ENCODE measurements at places on chromosomes 1 and 21.

GRCh38 chr1:63321785-63322113 lies 618 bp upstream of the FOXD3 start:
- no peak for DNase-seq

DNA sequence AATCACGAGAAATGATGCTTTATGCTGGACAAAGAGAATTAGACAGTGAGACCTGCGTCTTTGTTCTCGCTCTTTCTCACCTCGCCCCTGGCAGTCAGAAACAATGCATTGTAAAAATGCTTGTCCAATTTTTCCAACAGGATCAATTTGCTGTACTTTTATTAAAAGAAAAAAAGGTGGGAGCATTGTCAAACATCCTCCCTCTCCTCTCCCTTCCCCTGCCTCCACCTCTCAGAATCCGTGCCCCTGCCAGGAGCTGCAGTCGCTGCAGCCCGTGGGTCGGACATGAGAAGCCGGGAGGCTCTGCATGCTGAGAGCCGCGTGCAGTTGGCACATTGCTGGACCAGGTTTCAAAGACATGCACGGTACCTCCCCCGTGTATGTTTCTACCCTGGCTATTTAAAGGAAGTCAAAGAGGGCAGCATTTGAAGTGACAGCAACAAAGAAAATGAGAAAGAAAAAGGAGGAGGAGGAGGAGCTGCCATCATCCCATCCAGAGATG lies 161.0 kb upstream of the KAZN start:
- DNase-seq, result no peak

DNA sequence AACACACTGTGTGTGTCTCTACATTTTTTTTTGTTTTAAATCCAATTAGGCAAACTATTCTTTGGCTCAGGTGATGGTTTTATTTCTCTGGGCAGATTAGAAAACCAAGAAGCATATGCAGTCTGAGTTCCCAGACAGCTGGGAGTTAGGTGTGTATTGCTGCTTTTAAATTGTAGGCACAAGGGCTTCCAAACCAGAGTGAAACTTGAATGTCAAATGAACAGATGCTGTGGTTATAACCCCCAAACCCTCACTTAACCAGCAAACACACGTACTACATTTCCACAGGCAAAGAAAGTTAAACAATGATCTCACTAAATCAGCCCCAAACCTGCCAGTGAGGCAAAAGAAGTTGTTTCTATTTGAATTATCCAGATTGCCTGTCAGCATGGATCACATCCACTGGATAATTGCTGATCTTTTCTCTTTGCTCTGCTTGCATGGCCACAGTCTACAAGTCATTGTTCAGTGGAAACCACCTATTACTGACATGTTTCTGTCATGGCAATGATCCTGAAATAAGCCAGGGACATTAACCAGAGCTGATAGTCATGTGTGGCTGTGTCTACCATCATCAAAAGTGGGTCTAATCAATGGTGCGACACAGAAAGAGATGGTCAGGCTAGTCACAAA lies 576.5 kb upstream of the PLXNA2 start:
- peak; percentile 1 for DNase-seq

- no peak for DNase-seq
These were observed 42.0 kb downstream of the ELK4 start for GRCh38 chr1:205589618-205590456.

GRCh38 chr1:155607708-155608107 lies 2.3 kb upstream of the MSTO1 start:
- DNase-seq, result no peak

GRCh38 chr1:197862671-197863070 lies 39.8 kb upstream of the C1orf53 start:
- no peak for DNase-seq

DNA sequence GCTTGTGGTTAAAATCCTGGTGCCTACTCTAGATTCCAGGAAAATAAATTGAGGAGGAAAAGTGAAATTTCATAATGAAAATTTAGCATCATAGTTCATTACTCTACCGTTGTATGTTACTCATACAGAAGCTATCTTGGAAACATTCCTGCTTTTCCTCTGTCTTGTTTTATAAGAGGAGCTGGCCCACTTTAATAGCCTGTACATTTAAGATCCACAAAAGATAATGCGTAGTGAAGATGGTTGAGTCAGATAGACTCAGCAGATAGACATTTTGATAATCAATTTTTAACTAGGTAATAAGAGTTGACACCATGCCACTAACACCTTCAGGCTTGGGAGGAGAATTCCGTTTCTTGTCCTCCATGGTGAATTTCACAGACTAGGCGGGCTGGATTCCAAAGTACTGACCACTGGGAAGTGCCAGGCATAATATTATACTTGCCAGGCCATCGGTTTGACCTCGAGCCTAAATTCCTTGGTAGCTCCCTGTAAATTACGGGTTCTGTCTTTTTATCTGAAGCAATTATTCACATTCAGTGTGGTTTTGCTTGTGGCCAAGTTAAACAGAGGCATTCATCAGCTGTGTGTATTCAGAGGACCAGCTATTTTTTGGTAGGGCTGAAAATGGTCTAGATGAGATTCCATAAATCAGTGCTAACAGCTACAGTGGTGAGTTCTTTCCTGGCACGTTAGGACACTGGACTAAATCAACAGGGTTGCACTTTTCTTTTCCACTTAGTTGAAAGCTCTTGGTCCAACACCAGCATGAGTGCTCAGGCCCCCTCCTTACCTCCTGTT lies 111.9 kb upstream of the KAZN start:
- DNase-seq, result no peak

GRCh38 chr1:156065212-156065611 lies 4.3 kb downstream of the RAB25 start:
- DNase-seq, result no peak

DNA sequence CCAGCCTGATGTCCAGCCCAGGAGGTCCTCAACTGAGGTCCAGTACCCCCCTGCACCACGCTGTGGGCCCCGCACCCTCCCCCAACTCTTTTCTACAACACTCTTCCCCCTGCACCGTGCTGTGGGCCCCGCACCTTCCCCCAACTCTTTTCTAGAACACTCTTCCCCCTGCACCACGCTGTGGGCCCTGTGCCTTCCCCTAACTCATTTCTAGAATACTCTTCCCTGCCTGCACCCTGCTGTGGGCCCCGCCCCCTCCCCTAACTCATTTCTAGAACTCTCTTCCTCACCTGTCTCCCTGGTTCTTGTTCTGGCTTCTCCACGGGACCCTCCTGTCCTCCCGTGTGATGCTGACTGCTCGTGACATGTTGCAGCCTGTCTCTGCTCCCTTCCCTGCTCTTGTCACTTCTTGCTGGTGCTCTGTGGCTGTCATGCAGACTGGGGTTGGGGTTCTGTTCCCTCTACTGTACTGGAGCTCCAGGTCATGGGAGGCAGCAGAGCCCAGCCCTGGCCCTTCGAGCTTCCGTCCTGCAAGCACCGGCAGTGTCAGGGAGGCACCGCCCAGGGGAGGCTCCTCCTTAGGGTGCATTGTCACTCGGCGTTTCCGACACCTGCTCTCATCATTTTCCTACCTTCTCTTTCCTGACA lies 160.1 kb upstream of the COL6A1 start:
- no peak for DNase-seq

DNA sequence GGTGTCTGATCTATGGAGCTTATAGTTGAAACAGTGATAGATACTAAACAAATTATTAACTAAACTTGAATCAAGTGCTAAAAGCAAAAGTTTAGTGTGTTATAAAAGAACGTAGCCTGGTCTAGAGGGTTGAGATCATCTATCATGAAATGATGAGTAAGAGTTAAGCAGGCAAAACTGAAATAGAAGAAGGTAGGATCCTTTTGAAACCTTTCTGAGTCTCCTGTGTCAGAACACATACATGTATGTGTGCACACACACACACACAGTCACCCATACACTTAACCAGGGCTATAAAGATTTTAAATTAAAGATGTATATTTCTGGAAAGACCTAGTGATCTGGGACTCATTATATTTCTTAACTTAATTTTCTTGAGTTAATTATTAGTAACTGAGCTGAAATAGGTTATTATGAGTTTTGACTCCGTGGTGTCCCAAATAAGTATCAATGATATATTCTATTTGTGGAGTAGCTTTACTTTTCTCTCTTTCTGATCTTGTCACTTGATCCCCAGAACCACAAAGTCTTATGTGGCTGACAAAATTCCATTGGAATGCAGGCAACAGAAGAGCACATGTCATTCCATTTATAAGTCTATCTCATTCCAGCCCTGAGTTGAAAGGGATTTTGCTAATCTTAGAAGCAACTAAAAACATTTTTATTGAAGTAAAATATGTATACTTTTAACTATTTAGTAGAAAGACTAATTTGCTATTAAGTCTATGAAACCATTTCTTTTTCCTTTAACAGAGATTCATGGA lies 70.7 kb downstream of the PRRX1 start:
- no peak for DNase-seq

DNA sequence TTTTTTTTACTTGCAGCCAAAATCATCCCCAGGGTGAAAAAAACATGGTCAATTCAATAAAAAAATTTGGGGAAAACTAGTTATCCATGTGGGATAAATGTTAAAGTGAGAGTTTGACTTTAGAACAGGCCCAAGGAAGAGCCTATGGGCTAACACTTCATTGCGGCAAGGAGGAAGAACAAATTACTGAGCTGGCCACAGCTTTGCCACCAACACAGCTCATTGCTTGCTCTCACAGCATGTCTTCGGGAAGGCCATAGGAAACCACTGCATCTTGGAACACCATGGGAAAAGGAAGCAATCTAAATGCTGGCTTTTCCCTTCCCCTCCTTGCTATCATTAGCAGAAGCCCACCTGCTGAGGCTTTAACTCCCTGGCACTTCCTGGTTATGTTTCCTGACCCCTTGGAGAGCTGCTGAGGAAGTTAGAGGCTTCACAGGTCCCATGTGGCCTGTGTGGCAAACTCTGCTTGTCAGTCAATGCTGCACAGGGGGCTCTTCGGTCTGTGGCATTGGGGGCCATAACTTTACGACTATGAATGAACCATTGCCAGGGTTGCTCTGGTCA lies 86.0 kb downstream of the SLC25A24 start:
- DNase-seq, result no peak

- no peak for DNase-seq
These were observed 83.2 kb downstream of the PLXNA2 start for GRCh38 chr1:208161005-208161404.

- no peak for DNase-seq
These were observed 11.9 kb downstream of the ETS2 start for GRCh38 chr21:38817371-38818324.

DNA sequence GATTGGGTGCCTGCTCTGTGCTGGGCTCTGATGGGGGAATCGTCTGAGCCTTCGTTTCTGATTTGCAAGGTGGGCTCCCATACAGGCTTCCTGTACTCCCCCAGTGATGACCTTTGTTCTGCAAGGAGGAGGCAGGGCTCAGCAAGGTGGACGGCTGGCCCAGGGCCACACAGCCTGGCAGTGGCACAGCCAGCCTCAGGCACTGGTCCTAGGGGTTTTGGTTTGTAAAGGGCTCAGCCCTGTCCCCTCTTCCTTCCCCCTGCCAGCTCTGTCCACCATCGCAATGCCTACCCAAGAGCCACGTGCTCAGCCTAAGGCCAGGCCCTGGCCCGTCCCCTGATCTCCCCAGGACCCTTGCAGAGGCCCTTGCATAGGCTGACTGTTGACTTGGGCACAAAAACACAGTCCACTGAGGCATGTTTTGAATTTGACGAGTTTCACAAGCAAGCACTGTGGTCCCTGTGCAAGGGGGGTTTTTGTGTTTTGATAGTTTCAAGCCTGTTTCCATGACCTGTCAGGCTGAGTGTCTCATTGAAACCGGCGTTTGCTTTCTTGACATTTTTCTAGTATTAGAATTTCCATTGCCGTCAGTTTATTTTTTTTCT lies 39.5 kb upstream of the TNFRSF1B start:
- no peak for DNase-seq

- no peak for DNase-seq
These were observed 2.7 kb upstream of the KIF21B start for GRCh38 chr1:201026234-201026633.

DNA sequence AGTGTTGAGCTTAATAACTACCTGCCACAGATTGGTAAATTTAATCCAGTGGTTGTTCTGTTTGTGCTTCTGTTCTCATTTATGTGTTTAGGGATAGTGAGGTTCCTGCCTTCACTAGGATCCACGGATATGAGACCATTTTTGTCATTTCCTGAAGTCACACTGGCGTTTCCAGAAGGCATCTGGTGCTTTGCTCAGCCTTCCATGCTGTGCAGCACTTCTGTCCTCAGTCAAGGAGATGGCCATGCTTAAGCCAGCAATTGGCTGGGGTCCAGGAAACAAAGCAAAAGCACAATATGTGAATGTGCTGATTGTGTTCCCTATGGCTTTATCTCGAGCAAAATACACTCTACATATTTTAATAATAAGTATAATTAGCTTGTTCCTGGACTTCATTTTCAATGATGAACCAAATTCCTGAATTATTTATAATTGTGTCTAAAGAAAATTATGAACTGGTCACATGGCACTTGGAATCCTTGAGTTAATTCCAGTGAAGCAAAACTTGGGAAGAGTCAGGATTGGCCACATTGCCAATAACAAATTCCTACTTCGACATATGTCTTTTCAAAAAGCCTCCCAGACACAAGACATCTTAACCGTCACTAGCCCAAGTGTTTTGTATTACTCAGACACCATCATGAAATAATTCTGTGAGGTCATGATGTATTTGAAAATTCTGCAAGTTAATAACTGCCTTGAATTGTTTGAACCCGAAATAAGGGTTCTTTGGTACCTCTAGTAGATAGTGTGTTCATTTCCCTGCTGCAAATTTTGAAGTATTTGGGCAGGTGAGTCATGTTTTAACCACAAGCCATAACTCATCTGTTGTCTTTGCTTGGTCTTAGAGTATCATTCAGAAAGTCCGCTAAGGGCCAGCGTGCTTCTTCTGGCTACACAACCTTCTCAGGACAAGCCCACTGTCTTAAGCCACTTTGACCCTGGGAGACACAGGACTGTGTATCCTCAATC lies 412.4 kb downstream of the DISC1 start:
- no peak for DNase-seq

DNA sequence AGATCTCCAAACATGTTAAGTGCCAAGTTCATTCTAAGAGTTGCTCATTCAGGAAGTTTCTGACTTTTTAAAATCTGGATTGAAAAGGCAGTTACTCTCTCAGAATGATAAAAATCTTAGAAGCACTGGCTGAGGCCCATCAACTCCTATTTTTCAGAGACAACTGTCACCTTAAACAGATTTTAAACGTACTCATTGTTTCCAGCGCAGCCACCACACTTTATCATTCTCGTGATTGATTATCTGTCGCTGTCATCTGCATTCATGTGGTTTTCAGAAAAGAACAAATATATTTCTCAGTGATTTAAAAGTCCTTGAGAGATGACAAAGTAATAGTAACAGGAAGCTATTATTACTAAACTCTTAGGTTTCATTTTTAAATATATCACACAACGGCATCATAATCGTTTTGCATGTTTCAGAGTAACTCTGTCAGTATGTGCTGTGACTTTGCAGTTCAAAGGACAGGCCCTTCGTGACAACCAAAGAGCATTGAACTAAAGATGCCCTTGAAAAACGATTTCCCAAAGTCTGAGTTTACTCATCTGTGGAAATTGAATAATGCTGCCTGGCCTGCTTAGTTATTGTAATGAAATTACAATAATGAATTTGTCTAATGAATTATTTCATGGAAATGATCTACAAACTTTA lies 14.9 kb upstream of the KCNK1 start:
- peak; percentile 78 for DNase-seq

GRCh38 chr1:210794445-210794844 lies 339.5 kb downstream of the KCNH1 start:
- DNase-seq, result no peak
